Activated naive CD4-positive, alpha-beta T cell (primary cell): ENCODE measurements at places on chromosomes 6 and 20.

- no peak for DNase-seq
Measured at GRCh38 chr6:158960026-158960425, 40.0 kb downstream of the RSPH3 start.

- DNase-seq: no peak
Measured at GRCh38 chr6:126429866-126430265, 90.0 kb downstream of the CENPW start.

DNA sequence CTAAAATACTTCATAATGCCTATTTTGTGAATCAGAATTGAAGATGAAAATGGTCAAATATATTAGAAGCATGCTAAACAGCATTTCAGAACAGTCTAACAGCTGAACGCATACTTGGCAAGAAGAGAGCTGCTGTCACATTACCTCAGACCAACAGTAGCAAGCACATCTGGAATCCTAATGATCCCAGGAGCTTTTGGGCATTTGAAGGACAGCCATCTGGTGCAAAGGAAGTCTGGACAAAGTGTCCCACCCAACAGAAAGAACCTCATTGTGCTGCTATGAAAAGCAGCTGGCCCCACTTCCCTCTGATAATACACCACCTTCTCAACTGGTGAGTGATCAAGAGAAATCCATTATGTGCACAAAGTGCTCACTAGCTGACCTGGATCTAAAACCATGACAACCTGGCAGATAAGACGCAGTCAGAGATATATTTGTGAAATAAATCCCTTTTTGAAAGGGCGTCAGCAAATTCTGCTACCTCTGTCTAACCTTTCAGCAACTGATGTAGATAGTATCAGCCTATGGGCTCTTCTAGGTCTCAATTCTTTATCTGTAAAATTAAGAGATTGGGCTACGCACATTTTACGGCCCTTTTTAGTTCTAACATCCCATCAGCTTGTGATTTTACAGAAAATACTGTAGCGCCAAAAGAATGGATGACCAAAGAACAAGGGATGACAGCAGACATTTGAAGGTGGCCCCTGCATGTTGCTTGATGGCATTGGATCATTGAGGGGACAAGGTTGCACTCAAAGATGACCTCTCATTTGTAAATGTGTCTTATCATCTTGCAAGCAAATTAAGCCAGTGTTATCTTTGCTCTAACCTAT lies 78.7 kb downstream of the SGK1 start:
- no peak for DNase-seq

DNA sequence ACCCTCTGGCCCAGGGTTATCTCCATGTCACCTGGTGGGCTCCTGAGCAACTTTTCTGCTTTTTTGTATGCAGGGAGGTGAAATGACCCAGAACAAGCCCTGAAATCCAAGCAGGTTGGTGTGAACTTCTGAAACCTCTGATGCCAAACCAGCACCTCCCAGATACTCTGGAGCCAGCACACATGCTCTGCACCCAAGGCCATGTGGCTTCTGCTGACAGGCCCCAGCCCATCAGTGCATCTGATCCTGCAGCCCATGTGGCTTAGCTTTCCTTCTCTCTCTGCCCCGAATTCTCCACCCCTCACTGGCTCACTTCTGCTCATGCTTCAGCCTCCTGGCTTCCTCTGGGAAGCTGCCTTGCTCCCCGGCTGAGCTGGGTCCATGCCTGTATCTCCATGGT lies 59.3 kb upstream of the RPS6KA2 start:
- no peak for DNase-seq

DNA sequence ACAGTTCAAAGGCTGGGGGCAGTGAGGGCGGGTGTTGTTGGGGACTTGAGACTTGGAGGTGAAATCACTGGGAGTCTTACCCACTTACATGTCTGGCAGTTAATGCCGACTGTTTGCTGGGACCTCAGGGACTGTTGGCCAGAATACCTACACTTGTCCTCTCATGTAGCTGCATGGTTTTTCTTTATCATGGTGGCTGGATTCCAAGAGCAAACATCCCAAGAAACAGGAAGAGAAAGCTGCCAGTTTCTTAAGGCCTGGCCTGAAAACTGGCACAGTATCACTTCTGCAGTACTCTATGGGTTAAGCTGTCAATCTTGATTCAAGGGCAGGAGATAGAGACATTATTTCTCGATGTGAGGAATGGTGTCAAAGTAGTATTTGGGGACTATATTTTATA lies 19.8 kb upstream of the C6orf62 start:
- no peak for DNase-seq

DNA sequence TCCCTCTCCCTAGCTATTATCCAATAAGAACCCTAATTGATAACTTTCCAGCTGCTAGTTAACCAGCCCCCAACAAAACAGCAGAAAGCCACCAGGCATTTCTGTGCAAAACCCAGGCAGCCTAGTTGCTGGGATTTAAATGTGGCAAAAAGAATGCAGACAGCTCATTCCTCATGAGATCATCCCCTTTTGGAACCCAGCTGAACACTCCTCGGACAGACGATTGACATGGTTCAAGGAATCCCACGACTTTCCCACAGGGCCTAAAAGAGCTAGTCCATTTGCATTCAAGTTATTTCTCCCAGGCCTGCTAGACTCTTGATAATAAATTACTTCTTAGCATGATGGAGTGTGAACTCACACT lies 24.0 kb downstream of the JAG1 start:
- no peak for DNase-seq

DNA sequence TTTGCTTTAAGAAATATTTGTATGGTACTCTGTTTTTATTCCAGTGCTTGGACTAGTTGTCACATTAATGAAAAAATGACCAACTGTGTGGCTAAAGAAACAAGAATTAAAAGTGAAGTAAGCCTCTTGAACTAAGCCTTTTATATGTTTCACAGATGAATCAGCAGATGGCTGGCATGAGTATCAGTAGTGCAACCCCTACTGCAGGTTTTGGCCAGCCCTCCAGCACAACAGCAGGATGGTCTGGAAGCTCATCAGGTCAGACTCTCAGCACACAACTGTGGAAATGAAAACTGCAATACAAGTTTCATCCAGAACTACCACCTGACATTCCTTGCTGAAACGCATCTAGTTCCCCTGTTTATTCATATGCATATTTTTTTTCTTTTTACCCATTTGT lies 96.8 kb downstream of the B3GAT2 start:
- DNase-seq: no peak

GRCh38 chr6:7906741-7907140 lies 3.8 kb downstream of the TXNDC5 start:
- no peak for DNase-seq

DNA sequence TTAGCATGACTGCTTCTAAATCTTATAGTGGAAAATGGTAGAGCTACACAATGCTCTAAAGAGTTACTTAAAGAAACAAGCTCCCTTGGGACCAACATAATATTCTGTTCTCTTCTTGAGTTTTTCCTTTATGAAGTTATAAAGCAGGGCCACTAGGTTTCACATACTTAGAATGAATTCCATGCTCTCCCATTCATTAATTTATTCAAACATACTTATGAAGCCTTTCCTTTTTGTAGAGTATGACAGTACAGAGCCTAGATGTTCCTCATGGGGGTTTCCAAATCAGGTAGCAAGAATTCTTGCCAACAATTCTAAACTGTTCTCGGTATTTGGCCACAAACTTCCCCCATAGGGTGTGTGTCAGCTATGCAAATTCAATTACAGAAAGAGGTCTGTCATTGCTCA lies 20.6 kb upstream of the FABP7 start:
- DNase-seq: no peak

GRCh38 chr6:2232445-2232844 lies 13.0 kb downstream of the GMDS start:
- no peak for DNase-seq

DNA sequence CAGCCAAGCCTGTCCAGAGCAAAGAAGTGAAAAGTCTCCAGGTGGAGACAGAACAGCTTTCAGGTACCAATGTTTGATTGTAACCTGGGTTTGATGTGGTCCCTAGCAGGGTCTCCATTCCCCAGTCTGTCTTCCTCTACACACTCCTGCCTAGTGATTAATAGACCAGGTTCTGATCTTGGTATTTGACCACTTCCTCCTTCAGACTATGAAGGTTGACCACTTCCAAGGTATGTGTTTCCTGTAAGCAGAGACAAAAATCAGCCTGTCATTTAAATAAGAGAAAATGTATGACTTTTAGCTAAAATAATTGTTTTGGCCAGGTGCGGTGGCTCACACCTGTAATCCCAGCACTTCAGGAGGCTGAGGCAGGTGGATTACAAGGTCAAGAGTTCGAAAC lies 41.8 kb upstream of the TOP1 start:
- no peak for DNase-seq

GRCh38 chr6:127365874-127366273 lies 22.5 kb upstream of the ECHDC1 start:
- DNase-seq: no peak

GRCh38 chr6:149153100-149153499 lies 164.4 kb upstream of the TAB2 start:
- DNase-seq: no peak

DNA sequence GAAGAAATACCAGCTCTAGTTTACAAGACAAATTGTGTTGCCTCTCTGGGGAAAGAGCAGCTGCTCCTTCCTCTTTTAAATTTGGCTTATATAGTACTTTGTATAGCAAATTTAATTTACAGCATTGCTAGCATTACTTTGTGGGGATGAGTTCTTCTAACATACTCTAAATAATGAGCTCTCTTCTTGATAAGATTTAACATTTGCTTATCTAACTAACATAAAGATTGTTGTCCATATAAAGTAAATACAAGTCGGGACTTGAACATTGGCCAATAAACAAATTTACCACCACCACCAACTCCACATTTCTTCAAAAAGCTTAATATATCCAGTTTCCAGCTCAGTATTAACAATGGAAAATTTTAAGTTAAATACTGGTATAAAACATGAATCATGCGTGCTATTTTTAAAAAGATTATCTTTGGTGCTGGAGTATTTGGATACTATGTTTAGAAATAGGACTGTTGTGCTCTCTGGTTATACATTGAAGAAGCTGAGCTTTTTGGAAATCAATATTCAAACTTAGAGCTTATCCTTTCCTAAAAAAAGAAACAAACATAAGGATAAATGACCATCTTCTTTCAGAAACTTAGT lies 1146.9 kb upstream of the GJE1 start:
- DNase-seq: no peak

DNA sequence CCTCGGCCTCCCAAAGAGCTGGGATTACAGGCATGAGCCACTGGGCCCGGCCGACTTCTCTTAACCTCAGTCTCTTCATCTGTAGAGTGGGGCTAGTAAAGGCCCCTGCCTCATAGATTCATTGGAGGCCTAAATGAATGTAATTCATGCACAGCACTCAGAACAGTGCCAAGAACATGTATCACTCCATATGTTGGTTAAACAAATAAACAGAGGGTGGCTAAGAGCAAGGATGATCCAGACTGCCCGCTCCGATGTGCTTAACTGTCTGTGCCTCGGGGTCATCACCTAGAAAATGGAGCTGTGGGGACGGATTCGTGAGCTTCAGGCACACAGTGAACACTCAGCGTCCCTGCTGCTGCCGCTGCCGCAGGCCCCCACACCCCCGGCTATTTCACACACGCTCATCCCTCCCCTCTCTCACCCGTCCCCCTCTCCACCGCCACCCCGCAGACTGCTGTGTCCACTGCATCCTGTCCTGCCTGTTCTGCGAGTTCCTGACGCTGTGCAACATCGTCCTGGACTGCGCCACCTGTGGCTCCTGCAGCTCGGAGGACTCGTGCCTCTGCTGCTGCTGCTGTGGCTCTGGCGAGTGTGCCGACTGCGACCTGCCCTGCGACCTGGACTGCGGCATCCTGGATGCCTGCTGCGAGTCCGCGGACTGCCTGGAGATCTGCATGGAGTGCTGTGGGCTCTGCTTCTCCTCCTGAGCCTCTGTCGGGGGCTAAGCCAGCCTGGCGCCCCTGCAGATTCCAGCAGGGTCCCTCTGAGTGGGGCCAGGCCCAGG lies 14.8 kb downstream of the MDFI start:
- no peak for DNase-seq

- DNase-seq: no peak
Measured at GRCh38 chr6:106882601-106883518, 91.7 kb downstream of the CD24 start.
